Activated T-helper 17 cell treated with anti-CD3 and anti-CD28 coated beads, Interleukin-2, amount 50 U/mL, for 72 hours (primary cell): ENCODE measurements at places on chromosomes 3 and 15. TPM values are rescaled to one million over a fixed set of nuclear protein-coding genes. Genes with fewer than 3 reads are reported as not detected.

DNA sequence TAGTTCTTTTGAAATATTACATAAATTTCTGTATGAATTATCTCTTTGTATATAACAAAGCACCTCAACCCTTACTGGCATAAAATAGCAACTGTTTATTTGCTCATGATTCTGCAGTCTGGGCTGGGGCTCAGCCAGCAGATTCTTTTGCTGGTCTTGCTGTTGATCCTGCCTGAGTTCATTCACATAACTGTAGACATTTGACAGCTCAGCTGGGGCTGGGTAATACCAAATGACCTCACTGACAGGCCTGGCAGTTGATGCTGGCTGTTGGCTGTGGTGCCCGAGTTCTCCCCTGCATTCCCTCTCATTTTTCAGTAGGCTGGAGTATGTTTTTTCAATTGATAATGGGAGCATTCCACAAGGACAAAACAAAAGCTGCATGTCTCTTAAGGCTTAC is 449.9 kb upstream of the GOLIM4 start:
- H3K27me3 ChIP-seq = no peaks in the 10 kb centered on the region
- no peaks in the 10 kb centered on the region for H3K36me3 ChIP-seq
- H3K27ac ChIP-seq = no peak overlapping the region

- peak overlapping the region; percentile 8 for H3K27ac ChIP-seq
- H3K4me3 ChIP-seq = no peak overlapping the region
- peaks cover 22% of the 10 kb centered on the region for H3K36me3 ChIP-seq
Measured at GRCh38 chr3:133592843-133593242, 19.4 kb downstream of the CDV3 start.

ADAMTS7 gene
- 1.2 TPM for total RNA-seq

GRCh38 chr15:88518903-88519302 is 27.6 kb downstream of the DET1 start:
- H3K27me3 ChIP-seq = no peaks in the 10 kb centered on the region
- no peak overlapping the region for H3K4me3 ChIP-seq
- H3K27ac ChIP-seq = no peak overlapping the region
- H3K36me3 ChIP-seq = peaks cover 25% of the 10 kb centered on the region
- H3K4me1 ChIP-seq = no peaks in the 10 kb centered on the region
- no peak for ATAC-seq

- no peak overlapping the region for H3K27ac ChIP-seq
- H3K27me3 ChIP-seq = no peaks in the 10 kb centered on the region
- no peak for ATAC-seq
- H3K4me3 ChIP-seq = no peak overlapping the region
- no peaks in the 10 kb centered on the region for H3K36me3 ChIP-seq
Measured at GRCh38 chr3:90062016-90062415, 954.6 kb downstream of the EPHA3 start.
